ENCODE measurements at places on chromosomes 7 and 10. TPM values are rescaled to one million over a fixed set of nuclear protein-coding genes. Genes with fewer than 3 reads are reported as not detected.
A peak's percentile ranks its signal among the peaks of the same experiment; 100 is the strongest.

DNA sequence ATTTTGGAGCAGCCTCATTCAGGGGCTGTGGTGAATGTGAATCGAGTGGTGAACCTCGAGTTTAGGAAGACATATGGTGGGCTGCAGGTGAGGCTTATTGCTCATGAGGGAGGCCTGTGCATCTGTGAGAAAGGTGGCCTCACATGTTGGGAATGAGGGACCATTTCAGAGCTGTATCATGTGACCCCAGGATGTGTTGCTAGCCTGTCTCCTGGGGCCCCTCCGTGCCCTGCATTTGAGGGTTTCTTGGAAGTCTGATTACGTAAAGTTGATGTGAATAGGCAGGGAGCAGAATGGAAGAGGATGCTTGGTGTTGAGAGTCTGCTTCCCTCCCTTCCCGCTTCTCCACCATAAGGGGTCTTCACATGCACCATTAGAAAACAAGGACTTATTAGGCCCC is 569.1 kb downstream of the LRMDA start:
- H3K27ac ChIP-seq = no peak overlapping the region
- DNase-seq = no peak
- H3K36me3 ChIP-seq = no peaks in the 10 kb centered on the region
- no peaks in the 10 kb centered on the region for H3K4me1 ChIP-seq
- H3K4me3 ChIP-seq = no peak overlapping the region

DNA sequence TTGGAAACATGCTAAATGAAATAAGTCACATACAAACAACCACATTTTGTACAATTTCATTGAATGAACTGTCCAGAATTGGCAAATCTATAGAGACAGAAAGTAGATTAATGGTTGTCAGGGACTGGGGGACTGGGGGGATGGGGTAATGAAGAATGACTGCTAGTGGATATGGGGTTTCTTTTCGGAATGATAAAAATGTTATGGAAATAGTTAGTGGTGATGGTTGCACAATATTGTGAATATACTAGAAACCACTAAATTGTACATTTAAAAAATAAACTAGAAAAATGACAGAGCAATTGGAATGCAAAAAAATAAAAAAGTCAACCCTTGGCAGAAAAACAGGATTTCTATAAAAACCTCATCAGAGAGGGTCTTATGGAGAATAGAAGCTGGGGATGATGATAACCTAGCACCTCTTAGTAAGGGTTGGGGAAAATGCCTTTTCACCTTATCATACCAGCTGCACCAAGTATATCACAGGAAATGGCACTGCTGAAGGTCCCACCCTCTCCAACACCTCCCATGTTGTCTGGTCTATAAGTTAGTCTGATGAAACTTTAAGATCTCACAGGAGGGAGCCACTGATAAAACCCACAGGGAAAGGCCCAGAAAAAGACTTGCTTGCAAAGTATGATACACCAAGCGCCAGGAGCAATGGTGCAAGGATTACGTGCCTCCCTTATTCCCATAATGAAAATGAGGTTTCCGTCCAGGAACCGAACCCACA is 23.1 kb upstream of the JAZF1 start:
- no peaks in the 10 kb centered on the region for H3K36me3 ChIP-seq
- H3K27ac ChIP-seq = no peak overlapping the region
- no peaks in the 10 kb centered on the region for H3K4me1 ChIP-seq
- no peak for DNase-seq
- H3K27me3 ChIP-seq = no peaks in the 10 kb centered on the region

GRCh38 chr10:122060250-122060649 is 71.3 kb downstream of the TACC2 start:
- no peaks in the 10 kb centered on the region for H3K27me3 ChIP-seq
- no peak overlapping the region for H3K4me3 ChIP-seq
- DNase-seq = peak; percentile 47

The C10orf67 gene
- not detected for total RNA-seq

The C10orf90 gene
- total RNA-seq = not detected

The GARIN1A gene
- total RNA-seq = 1.1 TPM

DNA sequence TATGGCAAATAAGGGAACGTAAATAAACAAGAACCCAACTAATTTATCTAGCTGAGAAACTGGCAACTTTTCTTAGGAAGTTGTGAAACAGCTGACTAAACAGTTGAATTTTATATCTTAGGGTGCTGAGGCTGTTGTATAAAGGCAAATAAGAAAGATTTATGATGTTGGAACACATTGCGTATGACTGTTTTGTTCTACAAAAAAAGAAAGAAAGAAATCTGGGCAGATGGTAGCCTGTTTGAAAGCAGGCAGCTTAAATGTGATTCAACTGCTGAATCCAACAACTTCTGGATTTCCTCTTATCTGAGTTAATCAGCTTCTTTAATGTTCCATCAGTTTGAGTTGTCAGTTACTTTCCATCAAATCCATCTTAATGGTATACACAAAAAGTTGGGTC is 214.5 kb downstream of the SNX13 start:
- no peaks in the 10 kb centered on the region for H3K27me3 ChIP-seq
- no peaks in the 10 kb centered on the region for H3K4me1 ChIP-seq
- H3K4me3 ChIP-seq = no peak overlapping the region
- no peaks in the 10 kb centered on the region for H3K36me3 ChIP-seq

- no peaks in the 10 kb centered on the region for H3K36me3 ChIP-seq
- no peak overlapping the region for H3K4me3 ChIP-seq
- DNase-seq = no peak
Observed at GRCh38 chr10:3500408-3500856, 284.6 kb downstream of the KLF6 start.

- H3K27me3 ChIP-seq = no peaks in the 10 kb centered on the region
- H3K4me1 ChIP-seq = peaks cover 23% of the 10 kb centered on the region
- DNase-seq = no peak
- no peak overlapping the region for H3K27ac ChIP-seq
- no peak overlapping the region for H3K4me3 ChIP-seq
Observed at GRCh38 chr10:114061789-114062188, 18.1 kb downstream of the ADRB1 start.

The PYROXD2 gene
- 3.5 TPM for total RNA-seq

GRCh38 chr10:11272915-11273389 is 255.3 kb downstream of the CELF2 start:
- no peak for DNase-seq
- no peak overlapping the region for H3K4me3 ChIP-seq
- H3K27me3 ChIP-seq = no peaks in the 10 kb centered on the region
- H3K4me1 ChIP-seq = no peaks in the 10 kb centered on the region
- peaks cover 60% of the 10 kb centered on the region for H3K36me3 ChIP-seq
- no peak overlapping the region for H3K27ac ChIP-seq

DNA sequence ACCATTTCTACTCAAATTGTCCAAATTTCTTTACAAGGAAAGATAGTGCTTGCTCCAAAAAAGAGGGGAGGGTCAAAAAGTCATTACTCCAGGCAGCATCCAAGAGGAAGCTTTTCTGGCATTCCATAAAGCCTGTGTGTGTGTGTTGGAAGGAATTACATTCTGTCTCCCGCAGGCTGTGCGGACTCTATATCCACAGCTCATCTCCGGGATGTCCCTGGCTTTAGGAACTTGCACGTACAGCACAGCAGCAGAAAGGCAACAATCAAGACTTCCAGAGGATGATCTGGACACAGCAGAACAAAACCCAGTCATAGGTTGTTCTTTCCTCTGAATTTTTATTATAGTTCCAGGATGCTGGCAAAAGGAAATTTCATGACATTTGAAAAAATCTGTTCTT is 94.8 kb downstream of the ITIH5 start:
- H3K4me3 ChIP-seq = no peak overlapping the region
- DNase-seq = no peak
- H3K36me3 ChIP-seq = no peaks in the 10 kb centered on the region

DNA sequence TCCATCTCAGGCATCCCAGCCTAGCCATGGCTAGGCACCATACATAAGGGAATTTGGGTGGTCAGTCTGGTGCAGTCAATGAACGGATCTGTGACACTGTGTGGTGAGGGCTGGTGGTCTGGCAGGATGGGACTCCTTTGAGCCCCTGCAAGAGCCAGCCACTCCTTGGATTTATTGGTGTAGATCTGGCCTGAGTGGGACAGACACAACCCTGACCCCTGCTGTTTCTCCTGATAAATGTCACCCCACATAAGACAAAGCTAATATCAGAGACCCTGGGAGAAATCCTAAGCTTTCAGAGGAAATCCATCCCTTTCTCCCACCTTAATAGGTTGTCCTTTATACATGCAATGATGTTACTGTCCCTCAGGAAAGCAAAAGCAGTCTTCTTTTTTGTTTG is 2.3 kb downstream of the FBXO24 start:
- H3K27me3 ChIP-seq = no peaks in the 10 kb centered on the region
- DNase-seq = no peak
- H3K36me3 ChIP-seq = no peaks in the 10 kb centered on the region

- H3K4me3 ChIP-seq = no peak overlapping the region
- no peaks in the 10 kb centered on the region for H3K36me3 ChIP-seq
- no peaks in the 10 kb centered on the region for H3K4me1 ChIP-seq
- H3K27me3 ChIP-seq = no peaks in the 10 kb centered on the region
- H3K27ac ChIP-seq = no peak overlapping the region
Observed at GRCh38 chr10:58638388-58638787, 125.7 kb downstream of the BICC1 start.

DNA sequence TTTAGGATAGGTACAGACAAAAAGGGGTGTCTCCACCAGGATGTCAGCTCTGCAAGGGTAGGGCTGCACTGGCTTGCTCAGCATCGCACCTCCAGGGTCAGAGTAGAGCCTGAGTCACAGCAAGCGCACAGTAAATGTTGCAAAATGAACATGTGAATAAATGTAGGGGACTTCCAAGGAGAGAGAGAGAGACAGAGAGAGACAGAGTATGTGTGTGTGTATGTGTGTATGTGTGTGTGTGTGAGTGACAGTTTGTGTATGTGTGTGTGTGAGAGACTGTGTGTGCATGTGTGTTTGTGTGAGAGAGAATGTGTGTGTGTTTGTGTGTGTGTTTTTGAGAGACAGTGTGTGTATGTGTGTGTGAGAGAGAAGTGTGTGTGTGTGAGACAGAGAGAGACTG is 163.3 kb downstream of the RPS24 start:
- H3K27me3 ChIP-seq = peaks cover 6% of the 10 kb centered on the region
- no peaks in the 10 kb centered on the region for H3K36me3 ChIP-seq
- no peak overlapping the region for H3K27ac ChIP-seq
- H3K4me1 ChIP-seq = no peaks in the 10 kb centered on the region
- no peak for DNase-seq

The SRRM3 gene
- total RNA-seq = 6.4 TPM

The CTAGE8 gene
- total RNA-seq = not detected

DNA sequence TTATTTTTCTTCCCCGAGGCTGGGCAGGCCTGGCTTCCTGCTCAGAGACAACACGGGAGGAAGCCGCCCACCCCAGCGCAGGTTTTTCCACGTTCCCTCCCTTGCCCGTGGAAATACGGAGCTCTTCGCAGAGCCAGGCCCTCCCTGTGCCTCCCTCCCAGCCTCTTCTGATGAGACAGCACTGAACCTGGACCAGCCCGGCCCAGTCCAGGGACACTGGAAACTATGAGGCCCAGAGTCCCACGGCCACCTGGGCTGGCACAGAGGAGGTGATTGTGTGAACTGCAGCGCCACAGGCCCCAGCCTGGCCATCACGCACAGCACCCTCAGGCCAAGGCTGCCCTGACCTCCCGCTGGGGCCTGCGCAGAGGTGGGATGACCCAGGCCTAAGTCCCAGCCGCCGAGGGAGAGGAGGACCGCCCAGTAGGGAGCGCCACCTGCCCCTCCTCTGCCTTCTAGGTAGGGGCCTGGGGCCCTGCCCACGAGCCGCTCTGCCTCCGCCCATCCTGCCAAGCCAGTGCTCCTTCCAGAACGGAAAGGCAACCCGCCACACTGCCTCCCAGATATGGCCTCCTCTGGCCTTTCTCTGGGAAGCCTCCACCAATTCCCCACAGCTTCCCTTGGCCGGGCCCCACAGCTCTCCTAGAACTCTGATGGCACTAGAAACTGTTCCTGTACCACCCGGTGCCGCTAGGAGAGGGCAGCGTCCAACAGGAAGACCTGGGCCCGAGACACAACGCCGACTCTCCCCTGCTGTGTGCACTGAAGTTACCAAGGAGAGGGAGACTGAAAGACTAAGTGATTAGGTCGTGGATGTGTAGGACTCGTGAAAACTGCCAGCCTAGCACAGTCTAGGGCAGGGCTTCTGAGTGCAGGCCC is 57.2 kb downstream of the PROSER2 start:
- no peak overlapping the region for H3K27ac ChIP-seq
- H3K4me1 ChIP-seq = peaks cover 9% of the 10 kb centered on the region
- DNase-seq = no peak
- no peaks in the 10 kb centered on the region for H3K36me3 ChIP-seq

- H3K36me3 ChIP-seq = peaks cover 5% of the 10 kb centered on the region
- H3K27me3 ChIP-seq = no peaks in the 10 kb centered on the region
- DNase-seq = no peak
- no peak overlapping the region for H3K27ac ChIP-seq
- peaks cover 13% of the 10 kb centered on the region for H3K4me1 ChIP-seq
Observed at GRCh38 chr7:111873326-111873646, 311.0 kb upstream of the IMMP2L start.

GRCh38 chr7:104341546-104341945 is 13.1 kb downstream of the LHFPL3 start:
- no peaks in the 10 kb centered on the region for H3K36me3 ChIP-seq
- H3K27me3 ChIP-seq = no peaks in the 10 kb centered on the region
- no peak overlapping the region for H3K27ac ChIP-seq
- no peak overlapping the region for H3K4me3 ChIP-seq
- DNase-seq = peak; percentile 21
- no peaks in the 10 kb centered on the region for H3K4me1 ChIP-seq

The EN2 gene
- total RNA-seq = not detected

GRCh38 chr7:81330108-81330507 is 411.3 kb upstream of the SEMA3C start:
- H3K36me3 ChIP-seq = no peaks in the 10 kb centered on the region
- H3K27me3 ChIP-seq = no peaks in the 10 kb centered on the region
- H3K4me3 ChIP-seq = no peak overlapping the region

GRCh38 chr7:80703272-80703671 is 64.8 kb downstream of the CD36 start:
- no peaks in the 10 kb centered on the region for H3K27me3 ChIP-seq
- H3K4me3 ChIP-seq = no peak overlapping the region
- no peak overlapping the region for H3K27ac ChIP-seq

The SPDYE6 gene
- total RNA-seq = not detected

The STK31 gene
- 9.0 TPM for total RNA-seq

- H3K4me1 ChIP-seq = peaks cover 17% of the 10 kb centered on the region
- no peaks in the 10 kb centered on the region for H3K36me3 ChIP-seq
- H3K27me3 ChIP-seq = no peaks in the 10 kb centered on the region
- no peak overlapping the region for H3K4me3 ChIP-seq
Observed at GRCh38 chr10:61830846-61831273, 70.6 kb upstream of the ARID5B start.

DNA sequence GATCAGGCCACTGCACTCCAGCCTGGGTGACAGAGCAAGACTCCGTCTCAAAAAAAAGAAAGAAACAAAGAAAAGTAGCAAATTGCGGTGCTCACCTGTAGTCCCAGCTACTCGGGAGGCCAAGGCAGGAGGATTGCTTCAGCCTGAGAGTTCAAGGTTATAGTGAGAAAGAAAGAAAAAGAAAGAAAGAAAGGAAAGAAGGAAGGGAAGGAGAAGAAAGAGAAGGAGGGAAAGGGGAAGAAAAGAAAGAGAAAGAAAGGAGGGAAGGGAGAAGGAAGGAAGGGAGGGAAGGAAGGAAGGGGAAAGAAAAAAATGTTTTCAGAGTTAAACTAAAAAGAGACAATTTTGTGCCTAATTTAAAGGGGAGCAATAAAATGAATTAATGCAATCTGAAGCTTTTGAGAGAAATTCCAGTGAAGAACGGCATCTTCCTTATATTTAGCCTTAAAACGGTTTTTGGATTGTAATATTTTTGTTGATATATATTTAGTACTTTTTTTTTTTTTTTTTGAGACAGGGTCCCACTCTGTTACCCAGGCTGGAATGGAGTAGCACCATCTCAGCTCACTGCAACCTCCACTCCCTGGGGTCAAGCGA is 47.4 kb upstream of the RSBN1L start:
- H3K4me3 ChIP-seq = no peak overlapping the region
- no peaks in the 10 kb centered on the region for H3K27me3 ChIP-seq
- H3K27ac ChIP-seq = no peak overlapping the region
- peaks cover 6% of the 10 kb centered on the region for H3K4me1 ChIP-seq
- peaks cover 34% of the 10 kb centered on the region for H3K36me3 ChIP-seq
- no peak for DNase-seq
